ENCODE measurements at places on chromosomes 5 and 9.

DNA sequence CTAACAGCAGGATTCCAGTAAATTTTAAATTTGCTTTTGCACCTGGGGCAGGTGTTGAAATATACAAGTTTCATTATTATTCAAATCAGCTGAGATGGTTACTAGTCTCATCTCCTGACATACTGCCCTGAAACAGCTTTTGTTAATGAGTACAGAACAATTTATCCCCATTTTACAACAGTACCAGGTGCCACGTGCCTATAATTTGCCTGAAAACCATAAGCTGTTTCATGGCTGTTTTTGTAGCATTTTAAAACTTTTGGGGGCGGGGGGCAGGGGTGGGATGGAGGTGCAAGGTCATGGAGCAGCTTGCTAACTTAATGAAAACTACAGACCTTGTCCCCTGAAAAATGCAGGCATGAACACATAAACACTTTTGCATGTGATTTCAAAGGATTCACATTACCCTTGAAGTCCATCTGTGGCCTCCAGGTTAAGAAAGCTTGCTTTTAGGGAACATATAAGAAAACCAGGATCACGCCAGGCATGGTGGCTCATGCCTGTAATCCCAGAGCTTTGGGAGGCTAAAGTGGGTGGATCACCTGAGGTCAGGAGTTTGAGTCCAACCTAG, 42.1 kb downstream of the TIMD4 start:
- no peak for DNase-seq

DNA sequence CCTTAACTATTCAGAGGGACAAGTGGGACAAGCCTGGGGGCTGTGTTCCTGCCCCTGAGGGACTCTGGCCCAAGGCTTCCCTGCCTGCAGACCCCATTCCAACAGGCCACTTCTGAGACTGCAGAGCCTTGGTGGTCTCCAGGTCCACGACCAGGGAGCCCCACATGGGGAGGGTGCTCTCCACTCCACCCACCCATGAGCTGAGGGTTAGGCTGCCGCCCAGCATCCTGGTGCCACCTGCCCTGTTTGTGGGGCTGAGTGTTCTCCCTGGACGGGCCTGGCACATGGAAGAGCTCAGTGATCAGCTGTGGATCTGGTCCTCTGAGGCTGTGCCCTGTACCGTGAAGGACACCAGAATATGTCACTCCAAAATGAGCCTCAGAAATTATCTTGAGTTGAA, 2.5 kb upstream of the ABO start:
- no peak for DNase-seq

DNA sequence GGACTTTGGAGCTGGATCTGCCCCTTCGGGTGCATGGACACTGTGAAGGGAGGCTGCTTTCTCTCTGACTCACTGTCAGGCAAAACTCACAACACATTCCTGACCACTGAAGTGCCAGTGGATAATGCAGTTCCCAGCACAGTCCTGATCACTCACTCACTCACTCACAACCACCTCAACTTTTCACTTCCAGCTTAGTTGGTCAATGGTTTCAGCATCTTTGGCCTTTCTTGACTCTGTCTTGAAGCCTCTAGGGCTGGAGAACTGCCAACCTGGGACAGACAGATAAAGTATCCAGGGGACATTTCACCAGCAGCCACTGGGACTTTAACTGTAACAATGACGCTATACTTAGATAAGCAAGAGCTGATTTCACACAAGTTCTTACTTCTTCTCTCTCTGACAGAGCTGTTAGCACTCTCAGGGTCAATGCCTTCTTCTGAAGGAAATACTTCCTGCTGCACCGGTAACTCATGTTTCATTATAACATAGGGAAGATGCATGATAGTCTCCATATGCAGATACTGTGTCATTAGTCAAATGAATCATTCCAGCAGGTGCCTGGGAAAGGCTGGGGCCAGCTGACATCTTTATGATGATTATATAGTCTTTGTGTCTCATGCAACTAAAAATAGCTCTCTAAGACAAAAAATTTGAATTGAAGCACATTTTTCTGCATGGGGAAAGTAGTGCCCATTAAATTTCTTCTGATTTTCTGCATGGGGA, 499.0 kb downstream of the SEMA5A start:
- DNase-seq: no peak

- DNase-seq: no peak
These were observed 75.8 kb downstream of the INIP start for GRCh38 chr9:112642126-112642525.

DNA sequence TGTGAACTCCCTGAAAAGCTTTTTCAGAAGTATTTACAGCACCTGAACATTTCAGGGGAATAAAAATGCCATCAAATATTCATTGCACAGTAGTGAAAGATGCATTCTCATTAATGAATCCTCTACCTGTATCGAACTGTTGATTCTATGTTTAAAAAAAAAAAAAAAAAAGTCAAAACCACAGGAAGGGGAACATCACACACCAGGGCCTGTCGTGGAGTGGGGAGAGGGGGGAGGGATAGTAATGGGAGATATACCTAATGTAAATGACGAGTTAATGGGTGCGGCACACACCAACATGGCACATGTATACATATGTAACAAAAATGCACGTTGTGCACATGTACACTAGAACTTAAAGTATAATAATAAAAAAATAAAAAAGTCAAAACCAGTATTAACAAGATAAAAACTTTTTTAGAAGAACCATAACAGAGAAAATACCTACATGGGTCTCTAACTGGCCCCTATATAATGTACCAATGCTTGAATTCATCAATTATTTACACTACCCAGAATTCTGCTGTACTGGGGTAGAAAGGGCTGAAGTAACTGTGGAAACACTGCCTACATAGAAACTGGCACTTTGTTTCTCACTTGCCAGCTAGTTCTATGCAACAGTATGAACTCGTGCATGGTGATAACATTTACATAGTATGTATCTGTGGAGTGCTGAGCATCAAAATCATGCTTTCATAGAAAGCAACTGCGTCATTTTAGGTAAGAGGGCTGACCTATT, 48.9 kb downstream of the GNAQ start:
- DNase-seq: no peak

DNA sequence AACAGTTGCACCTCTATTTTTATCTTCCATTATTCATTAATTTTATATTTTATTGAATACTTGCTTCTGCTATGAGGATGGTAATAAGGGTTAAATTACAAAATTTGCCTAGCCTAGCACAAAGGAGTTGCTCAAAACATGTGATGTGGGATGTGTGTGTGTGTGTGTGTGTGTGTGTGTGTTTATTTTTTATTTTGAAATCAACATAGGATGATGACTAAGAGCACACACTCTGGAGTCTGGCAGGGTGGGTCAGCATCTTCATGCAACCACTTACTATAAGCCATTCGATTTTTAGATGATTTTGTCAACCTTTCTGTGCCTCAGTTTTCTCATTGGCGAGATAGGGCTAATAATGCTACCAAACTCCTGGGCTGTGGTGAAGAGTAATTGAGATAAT, 57.7 kb upstream of the MAMDC2 start:
- no peak for DNase-seq

DNA sequence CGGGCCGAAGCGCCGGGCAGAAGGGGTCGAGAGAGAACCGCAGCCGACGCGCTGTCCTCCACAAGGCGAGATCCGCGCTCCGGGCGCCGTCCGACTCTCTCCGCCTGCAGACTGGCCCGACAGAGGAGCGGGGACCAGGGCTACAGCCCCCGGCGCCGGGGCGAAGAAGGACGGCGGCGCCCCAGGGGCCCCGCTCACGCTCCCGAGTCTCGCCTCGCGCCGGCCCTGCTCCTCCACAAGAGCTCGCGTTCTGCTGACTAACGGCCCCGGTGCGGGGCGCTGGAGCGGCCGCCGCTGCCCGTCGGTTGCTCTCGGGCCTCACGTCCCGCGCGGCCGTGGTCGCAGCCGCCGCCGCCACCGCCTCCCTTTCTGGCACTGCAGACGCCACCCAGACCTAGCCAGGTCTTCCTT, 338 bp downstream of the ABHD17B start:
- DNase-seq: no peak

DNA sequence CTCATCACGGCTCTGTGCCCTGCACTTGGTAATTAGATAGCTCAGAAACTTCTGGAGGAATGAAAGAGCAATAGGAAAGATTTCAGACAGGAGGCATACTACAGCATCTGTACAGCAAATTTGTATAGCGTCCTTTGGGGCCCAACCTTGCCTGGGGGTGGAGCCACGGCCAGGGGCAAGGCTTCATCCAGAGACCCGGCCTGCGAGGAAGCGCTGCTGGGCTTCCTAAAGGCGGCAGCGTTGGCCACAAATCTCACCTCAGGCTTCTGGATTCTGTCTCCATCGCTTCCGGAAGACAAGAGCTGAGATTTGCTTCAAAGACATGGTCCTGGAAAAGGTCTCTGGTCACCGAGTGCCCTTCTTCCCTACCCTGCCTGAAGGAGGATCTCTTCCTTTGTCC, 12.2 kb upstream of the SPATA31D1 start:
- no peak for DNase-seq

- DNase-seq: no peak
These were observed 3.6 kb downstream of the SLC24A2 start for GRCh38 chr9:19785230-19785629.

DNA sequence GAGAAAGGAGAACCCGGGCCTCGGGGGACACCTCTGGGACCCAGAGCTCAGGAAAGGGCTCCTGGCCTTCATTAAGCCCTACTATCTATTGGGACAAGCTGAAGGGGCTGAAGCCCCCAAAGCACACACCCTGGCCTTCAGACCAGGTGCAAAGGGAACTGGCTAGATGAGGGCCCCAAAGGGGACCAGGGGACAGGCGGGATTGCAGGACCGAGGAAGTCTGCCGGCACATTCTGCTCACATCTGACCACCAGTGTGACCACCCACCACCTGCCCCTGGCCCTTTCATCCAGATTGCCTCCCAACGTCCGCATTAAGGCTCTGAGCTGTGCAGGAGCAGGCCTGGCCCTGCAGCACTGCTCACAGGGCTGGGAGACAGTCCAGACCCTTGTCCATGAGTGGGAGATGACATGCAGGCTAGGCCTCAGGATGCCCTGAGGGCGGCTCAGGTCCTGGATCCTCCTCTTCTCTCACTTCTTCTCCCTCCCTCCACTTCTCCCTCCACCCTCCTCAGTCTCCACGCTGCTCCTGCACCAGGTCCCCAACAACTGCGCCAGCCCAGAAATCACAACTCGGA, 19.2 kb downstream of the PSD2 start:
- no peak for DNase-seq

DNA sequence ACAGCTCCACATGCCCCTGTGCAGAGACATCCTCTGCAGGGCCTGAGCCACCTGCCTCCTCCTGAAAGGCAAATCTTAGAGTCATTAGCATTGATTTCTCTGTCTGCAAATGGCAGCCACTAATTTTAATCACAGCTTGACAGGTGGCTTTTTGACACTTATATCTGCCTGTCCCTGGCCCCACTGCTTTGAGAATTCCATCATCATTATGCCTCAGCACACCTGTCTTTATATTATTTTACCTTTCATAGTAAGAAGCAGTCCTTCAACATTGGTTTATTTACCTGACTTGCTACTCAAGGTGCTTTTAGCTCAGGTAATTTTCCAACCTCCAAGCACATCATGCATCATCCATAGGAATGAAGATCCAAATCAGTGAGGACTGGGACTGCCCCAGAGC, 451.3 kb downstream of the MTRR start:
- DNase-seq: no peak

GRCh38 chr9:133430244-133430643, 8.1 kb downstream of the ADAMTS13 start:
- DNase-seq: no peak

DNA sequence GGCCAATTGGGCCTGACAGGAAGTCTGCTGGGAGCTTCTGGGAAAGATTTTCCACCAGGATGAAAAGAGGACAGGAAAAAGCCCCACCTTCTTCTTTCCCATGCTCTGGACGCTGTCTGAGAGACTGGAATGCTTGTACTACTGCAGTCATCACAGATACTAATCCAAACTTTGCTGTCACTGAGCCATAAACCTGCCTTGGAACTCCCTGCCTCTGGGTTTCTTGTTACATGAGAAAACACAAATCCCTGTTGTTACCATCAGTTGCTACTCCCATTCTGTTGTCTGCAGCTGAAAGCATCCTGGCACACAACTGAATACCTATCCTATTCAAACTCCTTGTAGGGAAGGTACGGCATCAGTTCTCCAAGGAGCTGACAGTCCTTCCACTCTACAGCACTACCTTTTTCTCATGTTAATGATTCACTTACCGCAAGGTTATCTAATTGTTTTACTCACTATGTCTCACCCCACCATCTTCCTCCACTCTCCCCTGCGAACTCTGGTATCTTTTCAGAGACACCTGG, 167.5 kb downstream of the CDK5RAP2 start:
- no peak for DNase-seq
